ENCODE measurements at places on chromosomes 2 and 18. TPM values are rescaled to one million over a fixed set of nuclear protein-coding genes. Genes with fewer than 3 reads are reported as not detected.
A peak's percentile ranks its signal among the peaks of the same experiment; 100 is the strongest.

SNRNP27 gene
- total RNA-seq, result 60.4 TPM

DLX2 gene
- total RNA-seq, result not detected

C1QL2 gene
- not detected for total RNA-seq

ANKRD44 gene
- total RNA-seq, result 120 TPM

TUBB8B gene
- not detected for total RNA-seq

ABCB11 gene
- not detected for total RNA-seq

GAREM1 gene
- total RNA-seq, result not detected

- no peak overlapping the region for H3K27ac ChIP-seq
- H3K4me3 ChIP-seq, result no peak overlapping the region
- no peak for DNase-seq
Observed at GRCh38 chr2:208363485-208363884, 43.1 kb upstream of the PTH2R start.

GRCh38 chr2:134319596-134320254, 65.9 kb downstream of the MGAT5 start:
- H3K27ac ChIP-seq, result no peak overlapping the region
- peaks cover 43% of the 10 kb centered on the region for H3K4me1 ChIP-seq
- H3K27me3 ChIP-seq, result peaks cover 4% of the 10 kb centered on the region
- no peak for DNase-seq

DNA sequence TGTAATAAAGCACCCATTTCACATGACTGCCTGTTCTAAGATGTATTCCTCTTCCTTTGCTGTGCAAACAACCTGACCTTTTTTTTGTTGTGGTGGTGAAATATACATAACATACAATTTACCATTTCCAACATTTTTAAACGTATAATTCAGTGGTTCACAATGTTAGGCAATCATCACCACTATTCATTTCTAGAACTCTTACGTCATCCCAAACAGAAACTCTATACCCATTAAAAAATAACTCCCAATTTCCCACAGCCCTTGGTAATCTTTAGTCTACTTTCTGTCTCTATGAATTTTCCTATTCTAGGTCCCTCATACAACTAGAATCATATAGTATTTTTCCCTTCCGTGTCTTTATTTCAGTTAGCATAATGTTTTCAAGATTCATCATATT, 36.7 kb downstream of the RND3 start:
- H3K27me3 ChIP-seq, result no peaks in the 10 kb centered on the region
- DNase-seq, result no peak
- no peaks in the 10 kb centered on the region for H3K36me3 ChIP-seq

DNA sequence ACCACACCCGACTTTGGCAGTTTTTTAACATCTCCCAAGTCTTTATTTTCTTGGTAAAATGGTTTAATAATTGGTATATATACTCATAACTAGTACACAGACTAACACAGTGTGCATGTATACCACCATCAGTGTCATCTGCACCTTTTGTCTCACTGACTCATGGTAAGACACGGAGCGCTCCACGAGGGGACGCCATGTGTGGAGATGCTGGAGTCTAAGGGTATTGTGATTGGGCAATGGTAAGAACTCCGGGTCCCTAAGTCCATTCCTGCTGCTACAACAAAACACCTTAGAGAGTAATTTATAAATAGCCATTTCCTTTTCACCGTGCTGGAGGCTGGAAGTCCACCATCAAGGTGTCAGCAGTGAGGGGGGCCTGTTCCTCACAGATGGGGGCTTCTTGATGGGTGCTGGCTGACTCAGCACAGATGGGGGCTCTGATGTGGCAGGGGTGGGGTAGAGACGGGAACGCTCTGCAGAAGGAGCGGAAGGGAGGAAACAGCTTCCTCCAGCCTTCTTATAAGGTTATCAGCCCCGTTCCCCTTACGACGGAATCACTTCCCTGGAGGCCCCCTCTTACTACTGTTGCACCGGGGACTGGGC, 42.0 kb upstream of the EDAR start:
- no peak for DNase-seq
- peaks cover 1% of the 10 kb centered on the region for H3K27me3 ChIP-seq
- H3K4me3 ChIP-seq, result no peak overlapping the region
- no peak overlapping the region for H3K27ac ChIP-seq
- peaks cover 15% of the 10 kb centered on the region for H3K4me1 ChIP-seq

GRCh38 chr2:197258580-197258979, 52.0 kb downstream of the ANKRD44 start:
- peaks cover 31% of the 10 kb centered on the region for H3K36me3 ChIP-seq
- no peak for DNase-seq
- H3K4me3 ChIP-seq, result peak overlapping the region; percentile 37
- H3K27me3 ChIP-seq, result no peaks in the 10 kb centered on the region

DNA sequence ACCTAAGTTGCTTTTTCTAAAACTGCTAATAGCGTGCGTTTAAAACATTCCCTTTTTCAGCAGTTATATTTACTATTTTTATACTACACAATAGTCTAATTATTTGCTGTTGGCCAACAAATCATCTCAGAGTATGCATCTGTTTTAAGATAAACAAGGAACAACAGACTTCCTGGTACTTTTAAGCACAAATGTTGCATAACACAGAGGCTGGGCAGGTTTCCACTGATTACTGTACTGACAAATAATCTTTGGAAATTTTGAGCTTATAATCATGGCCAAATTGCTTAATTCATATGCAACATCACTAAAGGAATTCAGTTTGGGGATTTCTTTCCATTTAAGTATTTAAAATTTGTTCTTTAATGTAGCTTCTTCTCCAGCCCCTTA, 737.4 kb upstream of the SALL3 start:
- no peaks in the 10 kb centered on the region for H3K27me3 ChIP-seq
- no peak overlapping the region for H3K27ac ChIP-seq
- no peaks in the 10 kb centered on the region for H3K4me1 ChIP-seq

- no peak for DNase-seq
- H3K36me3 ChIP-seq, result no peaks in the 10 kb centered on the region
- H3K4me3 ChIP-seq, result no peak overlapping the region
Observed at GRCh38 chr2:147917161-147917560, 72.3 kb downstream of the ACVR2A start.

GRCh38 chr2:191593622-191594385, 84.1 kb upstream of the NABP1 start:
- no peak overlapping the region for H3K4me3 ChIP-seq
- H3K4me1 ChIP-seq, result no peaks in the 10 kb centered on the region
- no peak overlapping the region for H3K27ac ChIP-seq
- no peaks in the 10 kb centered on the region for H3K36me3 ChIP-seq
- H3K27me3 ChIP-seq, result peaks cover 17% of the 10 kb centered on the region
- no peak for DNase-seq

GRCh38 chr2:238238766-238239542, 884 bp downstream of the HES6 start:
- peak; percentile 37 for DNase-seq
- peaks cover 43% of the 10 kb centered on the region for H3K27me3 ChIP-seq
- H3K36me3 ChIP-seq, result no peaks in the 10 kb centered on the region
- H3K4me1 ChIP-seq, result peaks cover 3% of the 10 kb centered on the region
- H3K27ac ChIP-seq, result no peak overlapping the region

GRCh38 chr2:100272841-100273329, 49.4 kb downstream of the LONRF2 start:
- no peaks in the 10 kb centered on the region for H3K36me3 ChIP-seq
- H3K4me1 ChIP-seq, result peaks cover 6% of the 10 kb centered on the region
- DNase-seq, result no peak
- H3K27ac ChIP-seq, result no peak overlapping the region

GRCh38 chr2:223970343-223971128, 13.3 kb downstream of the MRPL44 start:
- peaks cover 11% of the 10 kb centered on the region for H3K4me1 ChIP-seq
- H3K27me3 ChIP-seq, result no peaks in the 10 kb centered on the region
- H3K36me3 ChIP-seq, result peaks cover 28% of the 10 kb centered on the region
- H3K4me3 ChIP-seq, result no peak overlapping the region
- H3K27ac ChIP-seq, result no peak overlapping the region

DNA sequence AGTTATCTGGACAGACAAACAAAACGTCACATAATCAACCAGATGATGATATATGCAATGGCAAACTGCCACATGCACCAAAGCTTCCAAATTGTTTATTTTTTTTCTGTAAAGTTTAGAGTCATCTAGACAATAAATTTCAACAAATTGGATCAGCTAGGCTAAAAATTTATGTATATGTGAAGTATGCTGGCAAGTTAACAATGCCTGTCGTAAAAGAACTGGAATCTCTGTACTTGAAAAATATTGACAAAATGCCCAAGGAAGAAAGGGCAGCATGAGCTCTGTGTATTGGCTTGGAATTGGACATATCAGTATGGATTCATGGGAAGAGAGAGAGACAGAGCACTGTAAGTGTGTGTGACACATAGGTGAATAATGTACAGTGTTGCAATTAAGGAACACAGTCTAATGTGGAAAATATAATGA, 309.8 kb downstream of the ERBB4 start:
- H3K27ac ChIP-seq, result no peak overlapping the region
- no peaks in the 10 kb centered on the region for H3K36me3 ChIP-seq
- no peaks in the 10 kb centered on the region for H3K4me1 ChIP-seq
- H3K4me3 ChIP-seq, result no peak overlapping the region
- no peaks in the 10 kb centered on the region for H3K27me3 ChIP-seq

DNA sequence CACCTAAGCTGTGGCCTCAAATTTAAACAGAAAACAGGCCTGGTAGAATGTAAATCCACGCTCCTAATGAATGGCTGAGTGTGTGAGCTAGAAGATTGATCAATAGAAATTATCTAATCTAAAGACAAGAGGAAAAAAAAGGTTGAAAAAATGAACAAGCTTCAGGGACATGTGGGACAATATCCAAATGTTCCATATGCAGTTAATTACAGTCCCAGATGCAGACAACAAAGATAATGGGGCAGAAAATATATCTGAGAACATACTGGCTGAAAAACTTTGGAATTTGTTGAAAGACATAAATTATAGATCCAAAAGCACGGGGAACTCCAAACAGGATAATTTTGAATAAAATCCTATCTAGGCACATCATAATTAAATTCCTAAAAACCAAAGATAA, 186.7 kb upstream of the SIX2 start:
- peaks cover 15% of the 10 kb centered on the region for H3K27me3 ChIP-seq
- no peak for DNase-seq
- H3K4me3 ChIP-seq, result no peak overlapping the region
- H3K4me1 ChIP-seq, result no peaks in the 10 kb centered on the region
- no peaks in the 10 kb centered on the region for H3K36me3 ChIP-seq
- no peak overlapping the region for H3K27ac ChIP-seq

DNA sequence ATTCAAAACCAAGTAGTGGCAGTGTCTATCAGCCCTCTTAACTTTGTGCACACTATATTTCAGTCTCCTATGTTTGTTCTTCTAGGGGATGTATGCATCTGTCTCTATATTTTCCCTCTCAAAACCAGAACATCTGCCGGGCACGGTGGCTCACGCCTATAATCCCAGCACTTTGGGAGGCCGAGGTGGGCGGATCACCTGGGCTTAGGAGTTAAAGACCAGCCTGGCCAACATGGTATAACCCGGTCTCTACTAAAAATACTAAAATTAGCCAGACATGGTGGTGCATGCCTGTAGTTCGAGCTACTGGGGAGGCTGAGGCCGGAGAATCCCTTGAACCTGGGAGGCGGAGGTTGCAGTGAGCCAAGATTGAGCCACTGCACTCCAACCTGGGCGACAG, 9.9 kb upstream of the GAREM2 start:
- DNase-seq, result no peak
- no peak overlapping the region for H3K4me3 ChIP-seq
- H3K27me3 ChIP-seq, result peaks cover 9% of the 10 kb centered on the region
- no peaks in the 10 kb centered on the region for H3K36me3 ChIP-seq
- H3K4me1 ChIP-seq, result no peaks in the 10 kb centered on the region
- no peak overlapping the region for H3K27ac ChIP-seq

DNA sequence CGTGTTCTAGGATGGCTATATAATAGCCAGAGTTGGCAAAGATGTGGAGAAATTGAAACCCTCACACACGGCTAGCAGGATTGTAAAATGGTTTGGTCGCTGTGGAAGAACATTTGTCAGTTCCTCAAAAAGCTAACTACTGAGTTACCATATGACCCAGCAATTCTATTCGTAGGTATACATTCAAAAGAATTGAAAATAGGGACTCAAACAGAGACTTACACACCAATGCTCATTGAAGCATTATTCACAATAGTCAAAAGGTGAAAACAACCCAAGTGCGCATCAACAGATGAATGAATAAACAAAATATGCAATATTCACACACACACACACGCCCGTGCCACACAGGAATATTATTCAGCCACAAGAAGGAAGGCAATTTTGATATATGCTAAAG, 98.7 kb downstream of the PLA2R1 start:
- no peaks in the 10 kb centered on the region for H3K36me3 ChIP-seq
- H3K4me3 ChIP-seq, result no peak overlapping the region
- H3K4me1 ChIP-seq, result peaks cover 14% of the 10 kb centered on the region
- H3K27me3 ChIP-seq, result no peaks in the 10 kb centered on the region
- no peak for DNase-seq

- no peak for DNase-seq
- no peak overlapping the region for H3K27ac ChIP-seq
- no peak overlapping the region for H3K4me3 ChIP-seq
- H3K36me3 ChIP-seq, result peaks cover 33% of the 10 kb centered on the region
Observed at GRCh38 chr18:44712025-44712424, 31.3 kb downstream of the SETBP1 start.

GRCh38 chr2:183215917-183216316, 91.7 kb downstream of the NUP35 start:
- H3K4me1 ChIP-seq, result peaks cover 28% of the 10 kb centered on the region
- no peak overlapping the region for H3K27ac ChIP-seq
- DNase-seq, result no peak
- H3K27me3 ChIP-seq, result no peaks in the 10 kb centered on the region

DNA sequence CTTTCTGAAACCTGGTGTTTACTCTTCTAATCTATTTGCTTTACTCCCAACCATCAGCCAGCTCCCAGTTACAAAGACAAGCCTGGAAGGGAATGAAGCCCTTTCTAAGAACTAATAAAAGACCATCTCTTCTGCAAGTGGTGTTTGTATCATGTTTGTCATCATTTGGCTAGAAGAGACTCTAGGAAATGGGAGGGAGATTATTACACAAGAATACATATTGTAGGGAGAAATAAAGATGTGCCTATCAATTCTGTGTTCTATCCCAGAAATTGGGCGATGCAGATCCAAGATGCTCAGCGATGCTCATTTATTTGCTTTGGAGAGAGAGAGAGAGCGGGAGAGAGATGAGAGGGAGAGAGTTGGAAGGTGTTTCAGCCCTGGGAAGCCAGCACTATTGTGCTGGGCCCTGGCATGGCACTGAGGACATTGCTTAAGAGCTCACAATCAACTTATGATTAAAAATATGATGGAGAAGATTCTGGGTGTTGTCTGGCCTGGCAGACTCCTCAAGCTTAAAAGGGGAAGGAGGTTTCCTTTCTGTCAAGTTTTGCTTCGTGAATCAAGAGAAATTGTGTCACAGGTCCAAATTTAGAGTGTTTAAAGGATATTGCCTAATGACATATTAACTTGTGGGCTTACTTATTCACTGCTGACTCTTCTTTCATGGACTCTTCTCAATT, 41.8 kb upstream of the AFF3 start:
- peaks cover 2% of the 10 kb centered on the region for H3K27me3 ChIP-seq
- H3K27ac ChIP-seq, result no peak overlapping the region
- H3K4me3 ChIP-seq, result no peak overlapping the region
- DNase-seq, result no peak
- H3K4me1 ChIP-seq, result no peaks in the 10 kb centered on the region
- no peaks in the 10 kb centered on the region for H3K36me3 ChIP-seq

Measured in activated T-helper 2 cell treated with anti-CD3 and anti-CD28 coated beads, Interferon-gamma antibody, Interleukin-2, Interleukin-4, amounts not matched to agents 10 μg/mL and 5 μg/mL and 100 μg/mL, durations not matched to agents 14 hours and 24 hours and 36 hours (primary cell).